Left renal pelvis (tissue), 4 donors: ENCODE measurements at places on chromosomes 6 and 20. TPM values are rescaled to one million over a fixed set of nuclear protein-coding genes. Genes with fewer than 3 reads are reported as not detected.

The PROKR2 gene
- not detected for polyA plus RNA-seq

The RAD21L1 gene
- not detected for polyA plus RNA-seq

The ECT2L gene
- 0.27 TPM for polyA plus RNA-seq

The C4B gene
- polyA plus RNA-seq = 13.6 TPM

DNA sequence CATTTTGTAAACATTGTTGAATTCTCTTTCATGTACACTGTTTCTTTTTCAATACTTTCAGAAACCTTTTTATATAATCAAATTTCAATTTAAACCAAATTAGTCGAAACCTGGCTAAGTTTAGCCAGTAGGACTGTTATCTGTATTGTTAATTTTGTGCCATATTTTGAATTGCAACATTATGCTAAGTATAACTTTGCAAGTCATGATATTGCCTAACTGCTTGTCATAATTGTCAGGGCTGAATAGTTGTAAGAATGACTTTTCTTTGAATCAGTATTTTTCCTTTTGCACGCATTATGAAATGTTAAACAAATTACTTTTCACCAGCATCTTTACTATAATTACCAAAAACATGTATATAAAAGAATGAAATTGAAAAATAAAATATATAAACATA, 82.7 kb downstream of the SAMD3 start:
- DNase-seq = no peak

GRCh38 chr6:14472986-14473337, 355.4 kb downstream of the CD83 start:
- no peak for DNase-seq

GRCh38 chr6:42177514-42178364, 4.6 kb downstream of the GUCA1A start:
- no peak for DNase-seq

GRCh38 chr20:58039274-58040092, 189.0 kb downstream of the ANKRD60 start:
- no peak for DNase-seq

GRCh38 chr20:46787991-46788762, 78.7 kb downstream of the SLC2A10 start:
- DNase-seq = no peak
